Activated CD4-positive, alpha-beta T cell treated with anti-CD3 and anti-CD28 coated beads, Interleukin-2, amount 10 ng/mL, durations not matched to agents 7 days and 5 days (primary cell): ENCODE measurements at places on chromosomes 13 and 19. TPM values are rescaled to one million over a fixed set of nuclear protein-coding genes. Genes with fewer than 3 reads are reported as not detected.

DNA sequence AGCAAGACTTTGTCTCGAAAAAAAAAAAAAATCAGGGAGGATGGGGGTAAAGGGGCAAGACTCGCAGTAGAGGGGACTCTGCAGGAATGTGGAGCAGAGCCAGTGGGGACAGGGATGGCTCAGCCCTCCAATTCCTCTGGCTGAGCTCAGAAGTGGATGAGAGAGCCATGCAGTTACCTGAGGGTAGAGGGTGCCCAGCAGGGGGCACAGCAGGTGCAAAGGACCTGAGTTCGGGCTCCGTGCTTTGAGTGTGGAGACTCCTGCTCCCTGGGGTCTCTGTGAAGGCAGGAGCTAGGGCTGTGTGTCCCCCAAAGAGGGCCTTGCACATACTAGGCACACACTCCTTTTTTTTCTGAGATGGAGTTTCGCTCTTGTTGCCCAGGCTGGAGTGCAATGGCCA is 7.7 kb downstream of the DOCK6 start:
- DNase-seq: no peak

GRCh38 chr13:33026489-33027152 is 10.4 kb downstream of the KL start:
- no peak for DNase-seq

ATP8A2 gene
- 0.42 TPM for total RNA-seq

DNA sequence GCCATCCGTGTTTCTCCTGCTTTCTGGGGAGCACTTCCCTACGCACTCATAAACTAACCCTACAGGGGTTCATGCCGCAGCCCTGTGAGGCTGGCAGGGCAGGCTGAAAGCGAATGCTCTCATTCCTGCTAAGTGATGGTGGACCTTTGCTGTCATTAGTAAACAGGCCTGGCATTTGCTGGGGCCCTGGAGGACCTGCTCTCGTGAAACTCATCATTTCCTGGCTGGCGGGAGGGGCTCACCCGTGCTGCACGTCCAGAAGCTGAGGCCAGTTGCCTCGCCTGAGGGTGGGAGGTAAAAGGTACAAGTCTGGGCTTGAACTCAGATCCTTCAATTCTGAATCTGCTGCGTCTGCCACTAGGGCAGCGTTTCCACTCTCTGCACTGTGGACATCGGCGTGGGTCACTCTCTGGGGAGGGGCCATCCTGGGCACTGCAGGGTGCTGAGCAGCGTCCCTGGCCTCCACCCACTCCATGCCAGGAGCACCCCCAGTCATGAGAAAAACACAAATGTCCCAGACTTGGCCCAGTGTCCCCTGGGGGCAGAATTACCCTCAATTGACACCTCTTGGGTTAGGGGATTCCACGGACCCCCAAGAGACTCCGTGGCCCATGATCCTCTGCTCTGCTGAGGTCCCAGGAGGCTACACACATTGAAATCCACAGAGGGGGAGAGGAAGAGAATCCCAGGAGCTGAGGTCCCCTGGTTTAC is 7.0 kb downstream of the MOB3A start:
- DNase-seq: no peak

MIA gene
- total RNA-seq: 0.89 TPM

DNA sequence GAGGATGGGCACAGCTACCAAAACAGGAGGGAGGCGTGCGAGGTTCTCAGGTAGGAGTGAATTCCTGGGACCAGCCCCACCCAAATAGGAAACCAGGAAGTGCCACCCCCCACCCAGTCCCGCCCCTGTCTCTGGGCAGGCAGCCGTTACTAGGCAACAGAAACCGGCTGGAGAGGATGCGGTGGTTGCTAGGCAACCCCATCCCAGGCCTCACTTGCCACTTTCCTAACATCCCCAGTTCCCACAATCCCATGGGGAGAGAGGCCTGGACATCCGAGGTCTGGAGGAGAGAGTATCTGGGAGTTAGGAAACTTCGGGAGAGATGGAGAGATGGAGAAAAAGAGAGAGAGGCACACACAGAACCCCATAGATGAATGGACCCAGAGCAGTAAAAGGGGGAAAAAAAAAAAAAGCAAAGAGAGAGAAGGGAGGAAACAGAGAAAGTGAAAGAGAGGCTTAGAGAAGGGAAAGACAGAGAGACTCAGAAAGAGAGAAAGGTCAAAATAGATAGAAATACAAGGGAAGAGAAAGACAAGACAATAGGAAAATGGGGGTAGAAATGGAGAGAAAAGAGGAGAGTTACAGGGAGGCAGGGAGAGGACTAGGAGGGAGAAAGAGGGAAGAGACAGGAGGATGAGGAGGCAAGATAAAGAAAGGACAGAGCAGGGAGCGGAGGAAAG is 3.8 kb downstream of the GRIK5 start:
- DNase-seq: peak; percentile 33

DNA sequence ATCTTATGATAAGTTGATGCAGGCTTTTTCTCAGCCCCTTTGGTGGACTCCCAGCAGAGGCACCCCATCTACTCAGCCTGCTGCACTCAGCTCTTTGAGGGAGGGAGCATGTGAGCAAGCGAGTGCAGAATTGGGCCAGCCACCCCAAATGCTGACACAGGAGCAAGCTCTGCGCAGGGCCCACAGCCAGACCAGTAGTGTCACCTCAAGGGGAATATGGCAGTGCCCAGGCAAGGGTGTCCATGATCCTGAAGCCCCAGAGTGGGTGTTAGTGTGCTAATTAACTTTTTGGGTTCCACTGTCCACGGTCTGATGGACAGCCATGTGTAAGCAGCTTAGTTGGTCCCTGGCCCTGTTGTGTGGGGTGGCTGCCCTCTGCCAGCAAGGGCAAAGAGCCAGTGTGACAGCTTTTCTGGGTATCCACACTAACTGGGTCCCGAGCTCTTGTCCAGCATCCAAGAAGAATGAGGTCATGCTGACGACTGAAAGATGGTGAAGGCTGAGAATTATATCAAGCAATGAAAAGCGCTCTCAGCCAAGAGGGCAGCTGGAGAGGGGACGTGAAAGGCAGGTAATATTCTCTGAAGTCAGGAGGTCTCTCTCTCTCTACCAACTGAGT is 898.3 kb upstream of the PCDH9 start:
- DNase-seq: no peak

SHISA7 gene
- total RNA-seq: not detected

DNA sequence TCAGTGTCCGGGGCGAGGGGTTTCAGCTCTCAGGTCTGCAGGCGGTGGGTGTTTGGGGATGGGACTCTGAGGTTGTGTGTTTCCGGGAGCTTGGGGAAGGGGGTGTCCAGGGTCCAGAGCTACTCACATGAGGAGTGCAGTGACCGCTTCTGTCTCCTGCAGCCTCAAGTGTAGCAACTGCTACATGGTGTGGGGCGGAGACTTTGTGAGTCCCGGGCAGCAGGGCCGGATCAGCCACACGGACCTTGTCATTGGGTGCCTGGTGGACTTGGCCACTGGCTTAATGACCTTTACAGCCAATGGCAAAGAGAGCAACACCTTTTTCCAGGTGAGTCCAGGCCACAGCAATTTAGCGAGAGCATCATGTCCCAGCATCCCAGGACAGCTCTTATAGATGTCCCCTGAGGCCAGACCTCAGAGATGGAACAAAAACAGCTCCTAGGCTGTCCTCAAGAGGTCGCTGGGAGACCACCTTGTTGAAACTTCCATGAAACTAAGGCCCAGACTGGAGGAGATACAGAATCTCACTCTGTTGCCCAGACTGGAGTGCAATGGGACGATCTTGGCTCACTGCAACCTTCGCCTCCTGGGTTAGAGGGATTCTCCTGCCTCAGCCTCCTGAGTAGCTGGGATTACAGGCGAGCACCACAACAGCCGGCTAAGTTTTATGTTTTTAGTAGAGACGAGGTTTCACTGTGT is 44.9 kb downstream of the RYR1 start:
- DNase-seq: peak; percentile 37

GRCh38 chr13:39822437-39822836 is 167.0 kb downstream of the COG6 start:
- DNase-seq: no peak

SIGLEC12 gene
- 1.1 TPM for total RNA-seq

NKG7 gene
- 71.7 TPM for total RNA-seq

- no peak for DNase-seq
Measured at GRCh38 chr19:42497492-42498168, 30.7 kb downstream of the CEACAM1 start.
